ENCODE measurements at places on chromosomes 7 and 10. TPM values are rescaled to one million over a fixed set of nuclear protein-coding genes. Genes with fewer than 3 reads are reported as not detected.

- DNase-seq: no peak
These were observed 510.9 kb downstream of the ANKRD7 start for GRCh38 chr7:118735441-118735840.

The DCLRE1A gene
- total RNA-seq: 14.6 TPM

The ASZ1 gene
- not detected for total RNA-seq

- DNase-seq: no peak
These were observed 53.8 kb downstream of the SUFU start for GRCh38 chr10:102557569-102557968.

- DNase-seq: no peak
These were observed 89.8 kb upstream of the COL1A2 start for GRCh38 chr7:94304878-94305277.

The FFAR4 gene
- not detected for total RNA-seq

The AKR1C2 gene
- 0.18 TPM for total RNA-seq

The HOXA5 gene
- total RNA-seq: 0.79 TPM

Measured in SJSA1 (cell line).